ENCODE measurements at places on chromosomes 11 and 22.

- no peak for DNase-seq
- no peak overlapping the region for H3K27ac ChIP-seq
- peaks cover 4% of the 10 kb centered on the region for H3K4me1 ChIP-seq
- peaks cover 13% of the 10 kb centered on the region for H3K36me3 ChIP-seq
- no peaks in the 10 kb centered on the region for H3K27me3 ChIP-seq
These were observed 6.5 kb downstream of the METTL15 start for GRCh38 chr11:28114731-28115130.

- no peak for DNase-seq
- H3K4me1 ChIP-seq = no peaks in the 10 kb centered on the region
- H3K27ac ChIP-seq = no peak overlapping the region
- no peaks in the 10 kb centered on the region for H3K36me3 ChIP-seq
These were observed 411.3 kb upstream of the TENM4 start for GRCh38 chr11:79852176-79852575.

GRCh38 chr11:72769680-72770079 is 17.5 kb upstream of the ARAP1 start:
- no peaks in the 10 kb centered on the region for H3K27me3 ChIP-seq
- H3K4me3 ChIP-seq = no peak overlapping the region
- peaks cover 77% of the 10 kb centered on the region for H3K4me1 ChIP-seq
- H3K27ac ChIP-seq = no peak overlapping the region
- H3K36me3 ChIP-seq = peaks cover 67% of the 10 kb centered on the region

DNA sequence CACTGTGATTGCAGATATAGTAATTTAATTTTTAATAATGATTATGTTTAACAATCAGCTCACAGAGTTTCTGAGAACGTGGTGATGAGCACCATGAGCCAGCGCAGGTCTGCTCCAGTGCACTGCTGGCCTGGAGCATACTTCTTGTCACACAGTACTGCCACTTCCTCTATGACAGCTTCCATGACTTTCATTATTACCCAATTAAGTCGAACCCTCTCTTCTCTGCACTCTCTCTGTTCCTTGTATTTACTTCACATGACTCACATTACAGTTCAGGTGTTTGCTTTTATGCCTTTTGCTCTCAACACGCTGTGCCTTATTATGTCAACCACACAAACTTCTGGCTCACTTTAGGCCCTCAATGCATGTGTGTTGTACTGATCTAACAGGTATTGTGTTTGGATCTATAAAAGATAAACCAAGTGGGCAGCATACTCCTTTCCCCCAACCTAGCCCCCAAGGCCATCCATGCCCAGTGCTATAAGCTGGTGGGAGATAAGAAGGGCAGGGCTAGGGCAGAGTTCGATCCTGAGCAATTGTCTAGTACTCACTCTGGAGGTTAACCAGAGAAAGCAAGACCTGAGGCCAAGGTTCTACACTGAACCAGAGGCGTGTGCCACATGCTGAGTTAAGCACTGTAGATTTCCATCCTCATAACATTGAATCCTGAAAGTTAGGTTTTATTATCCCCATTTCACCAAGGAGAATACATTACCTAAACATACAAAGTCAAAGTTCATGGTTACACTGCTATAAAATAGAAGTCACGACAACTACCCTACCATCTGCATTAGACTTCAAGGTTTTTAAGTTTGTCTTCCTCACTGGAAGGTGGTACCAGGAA is 356.5 kb downstream of the INSC start:
- H3K27ac ChIP-seq = peak overlapping the region; percentile 85
- no peak overlapping the region for H3K4me3 ChIP-seq
- H3K27me3 ChIP-seq = no peaks in the 10 kb centered on the region
- peak; percentile 94 for DNase-seq

GRCh38 chr22:22897091-22897490 is 9.5 kb downstream of the IGLL5 start:
- H3K27ac ChIP-seq = no peak overlapping the region
- no peaks in the 10 kb centered on the region for H3K27me3 ChIP-seq
- H3K36me3 ChIP-seq = no peaks in the 10 kb centered on the region
- no peak for DNase-seq
- no peak overlapping the region for H3K4me3 ChIP-seq

DNA sequence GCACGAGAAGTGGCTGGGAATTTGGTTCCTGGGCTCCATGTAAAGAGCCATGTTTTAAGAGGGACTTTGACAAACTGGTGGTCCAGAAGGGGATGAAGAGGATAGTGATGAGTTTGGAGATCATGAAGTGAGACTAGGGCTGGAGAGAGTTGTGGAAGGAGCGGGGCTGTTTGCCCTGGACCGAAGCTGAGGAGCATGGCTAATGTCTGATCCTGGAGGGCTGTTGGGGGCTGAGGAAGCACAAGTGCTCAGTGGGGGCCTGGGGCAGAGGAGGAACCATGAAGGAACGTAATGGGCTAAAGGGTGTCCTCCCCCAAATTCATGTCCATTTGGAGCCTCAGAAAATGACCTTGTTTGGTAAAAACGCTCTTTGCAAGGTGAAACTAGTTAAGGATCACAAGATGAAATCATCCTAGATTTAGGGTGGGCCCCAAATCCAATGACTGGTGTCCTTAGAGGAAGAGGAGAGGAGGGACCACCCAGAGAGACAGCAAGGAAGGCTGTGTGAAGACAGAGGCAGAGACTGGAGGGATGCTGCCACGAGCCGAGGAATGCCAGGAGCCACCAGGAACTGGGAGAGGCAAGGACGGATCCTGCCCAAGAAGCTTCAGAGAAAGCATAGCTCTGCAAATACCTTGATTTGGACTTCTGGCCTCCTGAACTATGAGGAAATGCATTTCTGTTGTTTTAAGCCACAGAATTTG is 107.3 kb upstream of the LMO1 start:
- H3K4me1 ChIP-seq = no peaks in the 10 kb centered on the region
- H3K36me3 ChIP-seq = no peaks in the 10 kb centered on the region

DNA sequence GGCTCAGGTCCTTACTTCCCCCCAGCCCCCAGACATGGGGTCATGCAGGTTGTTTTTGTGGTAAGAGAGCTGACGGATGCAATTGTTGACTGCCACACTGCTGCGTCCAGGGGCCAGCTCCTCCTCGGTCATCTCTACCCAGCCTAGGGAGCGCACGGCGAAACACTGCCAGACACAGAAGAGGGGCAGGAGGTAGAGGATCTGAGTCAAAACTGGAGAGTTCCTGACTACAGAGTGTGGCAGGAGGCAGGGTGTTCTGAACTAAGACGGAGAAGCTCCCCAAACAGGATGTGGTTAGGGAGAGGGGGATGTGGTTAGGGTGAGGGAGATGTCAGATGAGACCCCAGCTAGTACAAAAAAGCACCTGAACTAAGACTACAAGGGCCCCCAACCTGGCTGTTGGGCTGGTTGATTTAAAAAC is 12.3 kb downstream of the SMPD1 start:
- H3K36me3 ChIP-seq = peaks cover 36% of the 10 kb centered on the region
- H3K4me3 ChIP-seq = no peak overlapping the region
- H3K4me1 ChIP-seq = peaks cover 12% of the 10 kb centered on the region
- DNase-seq = no peak

DNA sequence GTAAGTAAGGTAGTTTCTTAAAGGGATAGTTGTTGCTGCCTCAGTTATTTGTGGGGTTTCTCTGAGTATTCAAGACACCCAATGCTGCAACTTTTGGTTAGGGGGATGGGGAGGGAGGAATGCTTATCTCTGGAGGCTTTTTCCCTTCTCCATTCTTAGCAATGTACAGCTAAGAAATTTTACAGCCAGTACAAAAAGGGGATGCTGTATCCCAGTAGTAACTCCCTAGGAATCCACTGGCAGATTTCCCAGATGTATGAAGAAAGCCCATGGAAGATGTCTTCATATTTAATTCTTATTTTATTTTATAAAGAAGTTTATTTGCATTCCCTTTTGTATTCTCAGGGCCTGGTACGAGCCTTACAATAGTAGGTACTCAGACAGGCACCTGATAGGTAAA is 154.8 kb downstream of the ENTHD1 start:
- no peaks in the 10 kb centered on the region for H3K4me1 ChIP-seq
- H3K36me3 ChIP-seq = no peaks in the 10 kb centered on the region
- H3K27ac ChIP-seq = no peak overlapping the region
- DNase-seq = no peak
- H3K27me3 ChIP-seq = no peaks in the 10 kb centered on the region

- DNase-seq = no peak
- H3K4me1 ChIP-seq = no peaks in the 10 kb centered on the region
- peaks cover 2% of the 10 kb centered on the region for H3K36me3 ChIP-seq
- H3K27ac ChIP-seq = no peak overlapping the region
- H3K4me3 ChIP-seq = no peak overlapping the region
These were observed 87.8 kb downstream of the SHANK2 start for GRCh38 chr11:71164621-71165020.

GRCh38 chr11:15851051-15851498 is 505.3 kb downstream of the SOX6 start:
- H3K27ac ChIP-seq = no peak overlapping the region
- DNase-seq = no peak
- H3K4me3 ChIP-seq = no peak overlapping the region
- no peaks in the 10 kb centered on the region for H3K36me3 ChIP-seq

DNA sequence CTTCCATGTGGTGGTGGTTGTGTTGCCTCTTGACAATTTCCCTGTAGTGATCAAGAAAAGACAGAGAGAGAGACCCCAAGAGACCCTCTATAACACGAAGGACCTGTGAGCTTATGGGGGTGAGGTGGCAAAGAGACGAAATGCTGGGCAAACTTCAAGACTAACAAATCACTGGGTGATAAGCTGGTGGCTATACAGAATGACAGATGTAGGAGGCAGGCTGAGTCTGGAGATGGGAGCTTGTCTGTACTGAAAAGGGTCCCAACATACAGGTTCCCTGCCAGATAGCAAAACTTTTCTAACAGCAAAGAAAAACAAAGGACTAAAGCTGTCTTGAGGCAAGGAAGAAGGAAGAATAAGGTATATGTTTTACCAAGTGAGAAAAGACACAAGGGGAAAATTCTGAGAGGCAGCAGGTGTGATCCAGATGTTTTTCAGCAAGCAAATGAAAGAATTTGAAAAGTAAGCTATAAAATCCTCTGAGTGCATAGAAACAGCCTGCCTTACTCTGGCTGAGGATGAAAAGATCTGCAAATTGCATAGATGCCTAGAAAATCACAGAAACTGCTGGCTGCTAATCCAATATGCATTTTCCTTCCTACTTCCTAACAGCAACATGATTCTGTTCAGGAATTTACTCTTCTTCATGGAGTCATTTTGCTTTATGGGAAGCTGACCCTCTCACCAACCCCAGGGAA is 21.9 kb upstream of the LYVE1 start:
- no peak for DNase-seq
- H3K27ac ChIP-seq = no peak overlapping the region
- H3K36me3 ChIP-seq = peaks cover 9% of the 10 kb centered on the region
- H3K27me3 ChIP-seq = no peaks in the 10 kb centered on the region
- peaks cover 2% of the 10 kb centered on the region for H3K4me1 ChIP-seq

DNA sequence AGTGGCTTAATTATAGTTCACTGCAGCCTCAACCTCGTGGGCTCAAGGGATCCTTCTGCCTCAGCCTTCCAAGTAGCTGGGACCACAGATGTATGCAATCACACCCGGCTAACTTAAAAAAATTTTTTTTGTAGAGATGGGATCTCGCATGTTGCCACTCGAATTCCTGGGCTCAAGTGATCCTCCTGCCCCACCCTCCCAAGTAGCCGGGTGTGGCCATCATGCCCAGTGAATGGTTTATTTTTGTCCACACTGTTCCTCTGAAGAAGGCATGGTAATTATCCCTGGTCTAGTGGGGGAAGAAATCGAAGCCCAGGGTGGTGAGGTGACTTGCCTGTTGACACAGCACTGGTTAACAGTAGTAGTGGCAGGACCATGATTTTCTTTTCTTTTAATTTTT is 1.9 kb downstream of the SAC3D1 start:
- peaks cover 14% of the 10 kb centered on the region for H3K4me1 ChIP-seq
- no peak overlapping the region for H3K4me3 ChIP-seq
- H3K27ac ChIP-seq = no peak overlapping the region

DNA sequence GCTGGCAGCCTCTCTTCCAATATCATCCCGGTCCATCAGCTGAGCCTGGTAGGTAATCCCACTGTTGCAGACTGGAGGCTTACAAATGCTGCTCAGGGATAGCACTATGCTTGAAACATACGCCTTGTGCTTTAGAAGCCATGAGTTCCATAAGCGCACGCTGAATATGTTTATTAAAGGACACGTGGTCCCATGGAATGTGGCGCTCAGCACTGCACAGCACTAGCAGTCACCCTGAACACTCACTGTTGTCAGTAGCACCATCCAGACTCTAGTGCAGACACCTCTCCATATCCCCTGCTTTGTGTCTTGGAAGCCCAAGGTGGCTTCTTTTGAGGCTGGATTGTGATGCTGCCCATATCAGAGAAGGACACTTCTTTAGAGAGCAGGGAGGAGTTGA is 120.9 kb downstream of the MAML2 start:
- H3K4me1 ChIP-seq = peaks cover under 1% of the 10 kb centered on the region
- H3K27me3 ChIP-seq = no peaks in the 10 kb centered on the region
- no peaks in the 10 kb centered on the region for H3K36me3 ChIP-seq
- DNase-seq = no peak

GRCh38 chr11:117417342-117417741 is 89.7 kb downstream of the CEP164 start:
- no peak overlapping the region for H3K27ac ChIP-seq
- no peak for DNase-seq
- H3K4me1 ChIP-seq = peaks cover 20% of the 10 kb centered on the region
- no peak overlapping the region for H3K4me3 ChIP-seq
- H3K27me3 ChIP-seq = no peaks in the 10 kb centered on the region
- peaks cover under 1% of the 10 kb centered on the region for H3K36me3 ChIP-seq

GRCh38 chr11:134390706-134391569 is 21.1 kb downstream of the B3GAT1 start:
- no peaks in the 10 kb centered on the region for H3K36me3 ChIP-seq
- no peak overlapping the region for H3K27ac ChIP-seq
- H3K4me1 ChIP-seq = no peaks in the 10 kb centered on the region

DNA sequence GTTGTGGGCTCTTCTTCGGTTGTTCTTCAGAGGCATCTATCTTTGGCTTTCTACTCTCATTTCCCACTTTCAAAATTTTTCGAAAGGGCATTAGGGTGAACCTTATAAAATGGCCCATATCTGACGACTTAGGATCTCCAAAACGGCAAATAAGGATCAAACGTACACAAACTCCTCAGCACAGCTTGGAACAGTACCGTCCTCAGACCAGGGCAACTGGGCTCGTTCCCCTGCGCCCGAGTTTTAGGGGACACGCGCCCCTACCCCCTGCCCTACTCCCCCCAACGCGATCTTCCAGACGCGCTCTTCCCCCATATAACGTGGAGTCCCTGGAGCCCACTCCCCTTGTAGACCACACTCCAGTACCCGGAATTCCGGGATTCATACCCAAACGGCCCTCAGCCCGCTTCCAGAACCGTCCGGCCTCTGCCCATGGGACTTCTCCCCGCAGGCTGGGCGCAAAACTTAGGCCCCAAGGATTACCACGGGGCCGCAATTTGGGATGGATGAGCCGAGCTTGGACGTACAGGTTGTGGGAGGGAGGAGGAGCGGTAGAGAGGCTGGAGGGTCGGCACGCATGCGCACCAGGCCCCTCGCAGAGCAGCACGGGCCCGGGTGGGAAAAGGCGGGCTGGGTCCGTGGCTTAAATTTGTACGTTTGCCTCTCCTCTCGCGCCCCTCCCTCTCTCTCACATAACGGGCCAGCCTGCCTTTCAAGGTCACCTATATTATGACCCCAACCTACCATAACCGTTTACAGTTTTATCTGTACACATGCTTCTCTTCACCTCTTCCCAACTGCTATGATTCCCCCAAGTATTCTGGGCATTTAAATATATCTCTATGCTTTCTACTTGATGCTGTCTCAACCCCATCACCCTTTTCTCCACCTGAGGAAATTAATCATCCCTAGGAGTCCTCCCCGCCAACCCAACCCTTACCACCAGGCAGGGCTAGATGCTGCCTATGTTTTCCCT is 3.4 kb downstream of the CCDC89 start:
- H3K27me3 ChIP-seq = no peaks in the 10 kb centered on the region
- H3K27ac ChIP-seq = no peak overlapping the region
- peak; percentile 66 for DNase-seq

All from large intestine (tissue), 12 donors.